Cardiac septum (tissue), 1 donor: ENCODE measurements at places on chromosomes 1 and 21. TPM values are rescaled to one million over a fixed set of nuclear protein-coding genes. Genes with fewer than 3 reads are reported as not detected.

The SPATC1L gene
- total RNA-seq: 7.3 TPM

The LRRC71 gene
- total RNA-seq: not detected

The PLA2G4A gene
- total RNA-seq: 1.3 TPM

The IL12RB2 gene
- 0.22 TPM for total RNA-seq

- peak; percentile 56 for DNase-seq
Observed at GRCh38 chr21:45386336-45386727, 18.6 kb upstream of the COL18A1 start.

GRCh38 chr1:86195281-86195680, 38.7 kb upstream of the COL24A1 start:
- no peak for DNase-seq

DNA sequence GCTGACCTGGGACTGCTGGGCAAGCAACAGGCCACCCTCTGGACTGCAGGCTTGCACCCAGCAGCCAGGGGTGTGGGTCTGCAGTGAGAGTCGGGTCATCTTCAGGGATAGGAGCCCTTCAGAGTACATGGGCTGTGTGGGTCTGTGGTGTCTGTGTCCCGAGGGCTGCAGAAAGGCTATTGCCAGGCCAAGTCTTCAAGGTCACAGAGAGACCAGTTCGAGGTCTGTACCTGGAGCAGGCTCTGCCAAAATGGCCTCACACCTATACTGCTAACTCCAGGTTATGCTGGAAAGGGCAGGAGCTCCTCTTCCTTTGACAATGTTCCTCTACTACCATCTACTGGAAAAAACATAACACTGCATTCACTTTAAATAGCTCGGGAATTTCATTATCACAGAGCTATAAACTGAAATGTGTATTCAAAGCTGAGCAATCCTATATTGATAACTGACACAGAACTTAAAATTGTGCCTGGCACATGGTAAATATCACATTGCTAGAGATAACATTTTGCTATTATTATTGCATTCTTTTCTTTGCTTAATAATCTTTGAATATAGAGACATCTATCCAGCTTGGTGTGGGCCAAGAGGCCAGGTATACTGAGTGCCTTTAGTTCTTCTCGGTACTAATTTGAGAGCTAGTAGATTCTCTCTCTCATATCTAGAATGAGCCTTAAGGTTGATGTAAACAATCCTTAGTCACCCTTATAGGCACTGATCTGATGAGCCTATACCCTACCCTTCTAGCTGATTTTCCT, 6.9 kb upstream of the DNAH14 start:
- no peak for DNase-seq

DNA sequence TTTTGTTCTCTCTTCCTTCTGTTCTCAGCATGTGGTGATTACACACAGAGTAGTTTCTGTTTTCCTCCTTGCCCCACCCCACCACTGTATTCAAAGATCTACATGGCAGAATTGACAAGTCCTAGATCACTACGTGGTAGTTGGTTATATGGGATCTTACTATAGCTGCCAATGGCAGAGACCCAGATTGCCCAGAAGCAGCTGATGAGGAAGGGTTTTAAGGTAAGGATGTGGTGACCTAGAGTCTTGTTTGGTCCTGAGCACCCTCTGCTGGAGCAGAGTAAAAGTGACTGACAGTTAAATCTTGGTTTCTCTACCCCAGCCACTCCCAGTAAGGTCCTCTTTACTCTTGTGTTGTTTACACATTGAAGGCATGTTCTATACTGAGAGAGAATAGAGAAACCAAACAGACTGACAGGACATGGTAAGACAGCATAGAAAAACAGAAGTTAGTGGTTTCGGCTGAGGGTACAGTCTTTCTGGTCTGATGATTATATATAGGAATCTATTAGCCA, 22.8 kb upstream of the STRIP1 start:
- no peak for DNase-seq

DNA sequence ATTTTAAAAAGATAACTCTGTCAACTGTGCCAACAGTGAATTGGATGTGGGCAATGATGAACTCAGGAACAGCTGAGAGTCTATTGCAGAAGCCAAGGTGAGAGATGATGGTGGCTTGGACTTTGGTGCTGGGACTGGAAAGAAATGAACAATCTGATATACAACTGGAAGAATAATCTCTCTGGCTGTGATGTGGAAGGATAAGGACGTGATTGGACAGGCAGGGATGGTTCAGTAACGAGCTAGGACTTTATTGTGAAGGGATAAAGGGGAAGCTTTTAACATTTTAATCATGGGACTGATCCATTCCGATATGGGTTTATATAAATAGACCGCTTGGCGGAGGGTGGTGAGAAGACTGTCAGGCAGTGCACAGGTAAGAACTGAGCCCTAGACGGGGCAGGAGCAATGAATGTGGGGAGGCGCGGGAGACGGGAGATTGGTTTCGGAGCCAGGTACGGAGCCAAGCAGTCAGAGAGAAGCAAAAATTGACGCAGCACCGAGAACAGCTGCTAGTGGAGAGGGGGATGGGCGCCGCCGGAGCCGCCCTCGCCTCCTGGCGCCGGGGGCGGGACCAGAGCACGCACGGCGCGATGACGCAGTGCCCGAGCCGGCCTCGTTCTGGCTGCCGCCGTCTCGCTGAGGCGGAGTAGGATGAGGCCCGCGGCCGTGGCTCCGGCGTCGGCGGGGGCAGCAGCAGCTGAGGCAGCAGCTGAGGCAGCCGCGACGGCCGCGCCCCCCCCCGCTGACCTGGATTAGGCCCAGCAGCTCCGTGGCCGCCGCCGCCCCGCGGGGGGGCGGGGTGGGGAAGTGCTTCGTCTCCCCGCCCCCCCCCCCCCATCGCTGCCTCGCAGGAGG, at the start of gene RNF11:
RNF11 (plus strand) TSS at position 601 of the 858 bp plus-strand sequence. CDS start 484 bp downstream, outside the sequence.
- DNase-seq: peak; percentile 97

DNA sequence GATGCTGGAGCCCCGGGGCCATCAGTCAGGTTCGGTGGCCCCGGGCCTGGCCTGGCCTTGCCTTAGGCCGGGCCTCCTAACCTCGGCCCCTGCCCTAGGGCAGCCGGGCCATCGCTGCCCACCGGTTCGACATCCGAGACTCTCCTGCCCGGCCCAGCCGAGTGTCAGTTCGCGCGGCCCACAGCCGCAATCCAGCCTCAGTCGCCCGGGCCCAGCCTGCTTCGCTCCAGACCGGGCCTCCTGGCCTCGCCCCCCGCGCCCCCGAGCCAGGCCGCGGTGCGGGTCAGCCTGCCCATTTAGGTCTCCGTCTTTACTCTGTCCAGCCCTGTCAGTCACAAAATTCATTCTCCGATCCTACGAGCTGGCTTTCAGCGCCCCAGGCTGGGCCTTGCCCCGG, 777 bp downstream of the LRRC41 start:
- DNase-seq: peak; percentile 76

DNA sequence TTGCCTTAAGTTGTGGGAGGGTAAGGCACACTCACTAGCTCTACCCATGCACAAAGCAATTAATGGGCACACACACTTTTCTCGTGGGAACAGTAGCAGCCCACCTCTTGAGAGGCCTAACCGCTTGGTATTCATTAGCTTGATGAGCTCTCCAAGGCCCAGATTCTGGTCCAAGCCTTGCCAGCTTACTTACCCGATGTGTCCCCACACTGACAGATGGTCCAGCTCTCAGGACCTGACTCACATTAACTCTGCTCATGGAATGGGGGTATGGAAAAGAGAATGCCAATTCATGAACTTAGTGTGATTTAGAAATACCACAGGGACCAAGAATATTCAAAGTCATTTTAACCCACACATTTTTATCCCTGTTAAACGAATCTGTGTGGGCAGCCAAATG, 106.8 kb upstream of the CACHD1 start:
- DNase-seq: no peak

DNA sequence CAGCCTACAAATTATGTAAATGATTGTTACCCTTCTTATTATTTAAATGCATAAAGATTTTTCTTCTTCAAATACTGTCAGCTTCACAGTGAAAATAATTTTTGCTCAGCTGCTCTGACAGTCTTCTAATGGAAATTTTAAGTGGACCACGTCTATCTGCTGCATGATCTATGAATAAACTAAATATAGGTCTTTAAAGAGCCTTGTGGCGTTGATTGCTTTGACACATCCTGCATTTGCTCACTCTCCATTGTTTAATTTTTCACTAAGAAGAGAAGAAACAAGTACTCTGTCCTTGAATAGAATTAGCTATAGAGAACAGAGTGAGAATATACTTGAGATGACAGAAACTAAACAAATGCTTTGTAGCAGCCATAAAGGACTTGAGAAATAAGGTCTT, 826.1 kb downstream of the MRPL39 start:
- no peak for DNase-seq

GRCh38 chr1:219381396-219381795, 207.7 kb downstream of the LYPLAL1 start:
- DNase-seq: no peak

DNA sequence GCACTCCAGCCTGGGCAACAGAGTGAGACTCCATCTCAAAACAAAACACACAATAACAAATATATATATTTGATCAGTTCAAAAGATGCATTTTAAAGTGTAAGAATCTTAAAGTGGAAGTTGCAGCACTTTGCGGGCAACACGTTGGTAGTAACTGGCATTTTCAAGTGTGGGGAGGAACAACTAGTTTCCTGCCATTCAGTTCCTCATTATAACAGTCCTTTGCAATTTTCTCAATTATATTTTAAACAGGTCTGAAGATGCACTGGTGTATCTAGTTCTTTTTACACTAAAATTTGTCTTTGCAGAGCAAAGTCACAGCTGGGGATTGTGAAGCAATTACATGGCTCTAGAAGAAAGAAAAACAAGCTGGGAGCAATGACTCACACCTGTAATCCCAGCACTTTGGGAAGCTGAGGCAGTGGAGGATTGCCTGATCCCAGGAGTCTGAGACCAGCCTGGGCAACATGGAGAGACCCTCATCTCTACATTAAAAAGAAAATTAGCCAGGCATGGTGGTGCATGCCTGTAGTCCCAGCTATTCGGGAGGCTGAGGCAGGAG, 25.3 kb downstream of the RRAGC start:
- no peak for DNase-seq

DNA sequence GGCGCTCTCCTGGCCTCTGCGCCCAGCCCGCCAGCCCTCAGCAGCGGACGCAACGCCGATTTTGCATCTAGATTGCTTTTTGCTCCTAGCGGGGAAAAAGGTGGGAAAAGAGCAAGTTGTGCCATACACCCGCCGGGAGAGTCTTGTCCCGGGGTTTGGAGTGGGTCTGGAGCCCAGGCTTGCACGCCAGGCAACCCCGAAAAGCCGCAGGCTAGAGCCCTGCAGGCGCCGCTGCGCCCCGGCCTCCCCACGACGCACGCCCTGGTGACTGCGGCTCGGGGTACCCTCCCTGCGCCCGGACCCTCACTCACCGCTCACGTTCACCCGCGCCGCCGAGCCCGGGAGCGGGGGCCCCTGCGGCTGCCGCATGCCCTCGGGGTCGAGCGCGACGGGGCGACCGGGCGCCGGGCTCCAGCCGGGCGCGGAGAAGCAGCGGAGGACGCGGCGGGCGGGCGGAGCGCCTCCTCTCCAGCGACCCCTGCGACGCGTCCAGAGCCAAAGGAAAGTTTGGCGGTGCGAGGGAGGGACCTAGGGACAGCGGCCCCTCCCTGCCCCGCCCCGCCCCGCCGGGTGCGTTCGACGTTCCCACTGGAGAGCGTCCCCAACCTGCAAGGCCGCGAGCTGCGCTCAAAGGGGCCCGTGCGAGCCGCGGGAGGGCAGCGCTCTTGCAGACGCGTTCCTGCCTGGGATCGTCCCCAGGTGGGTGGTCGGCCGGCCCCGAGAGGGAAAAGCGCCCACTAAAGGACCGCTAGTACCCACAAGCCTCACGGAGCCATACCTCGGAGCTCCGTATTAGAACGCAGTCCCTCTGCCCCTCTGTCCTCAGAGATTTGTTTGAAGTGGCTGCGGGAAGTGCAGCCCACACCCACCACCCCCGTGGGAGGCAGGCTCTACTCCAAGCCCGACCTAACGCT, at the start of gene LPAR3:
LPAR3 (minus strand) TSS at position 502 of the 914 bp plus-strand sequence. CDS start 27,086 bp downstream, outside the sequence.
- no peak for DNase-seq

DNA sequence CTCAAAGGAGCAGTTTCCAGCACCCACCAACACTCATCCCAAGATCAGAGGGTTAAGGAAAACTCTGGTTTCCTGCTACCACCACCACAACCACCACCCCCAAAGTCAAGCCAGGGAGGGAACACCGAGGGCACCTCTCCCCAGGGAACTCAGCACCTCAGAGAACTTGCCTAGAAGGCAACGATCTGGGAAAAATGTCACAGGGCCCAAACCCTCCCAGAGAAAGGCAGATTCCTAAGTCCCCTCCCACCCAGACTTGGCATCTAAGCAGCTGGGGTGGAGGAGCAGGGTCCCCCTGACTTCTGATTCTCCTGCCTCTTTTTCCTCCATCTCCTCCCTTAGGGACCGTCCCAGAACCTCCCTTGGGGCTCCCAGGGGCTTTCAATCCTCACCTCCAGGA, 10.6 kb downstream of the KANK4 start:
- DNase-seq: no peak

GRCh38 chr1:29202053-29202452, 20.4 kb upstream of the SRSF4 start:
- no peak for DNase-seq

DNA sequence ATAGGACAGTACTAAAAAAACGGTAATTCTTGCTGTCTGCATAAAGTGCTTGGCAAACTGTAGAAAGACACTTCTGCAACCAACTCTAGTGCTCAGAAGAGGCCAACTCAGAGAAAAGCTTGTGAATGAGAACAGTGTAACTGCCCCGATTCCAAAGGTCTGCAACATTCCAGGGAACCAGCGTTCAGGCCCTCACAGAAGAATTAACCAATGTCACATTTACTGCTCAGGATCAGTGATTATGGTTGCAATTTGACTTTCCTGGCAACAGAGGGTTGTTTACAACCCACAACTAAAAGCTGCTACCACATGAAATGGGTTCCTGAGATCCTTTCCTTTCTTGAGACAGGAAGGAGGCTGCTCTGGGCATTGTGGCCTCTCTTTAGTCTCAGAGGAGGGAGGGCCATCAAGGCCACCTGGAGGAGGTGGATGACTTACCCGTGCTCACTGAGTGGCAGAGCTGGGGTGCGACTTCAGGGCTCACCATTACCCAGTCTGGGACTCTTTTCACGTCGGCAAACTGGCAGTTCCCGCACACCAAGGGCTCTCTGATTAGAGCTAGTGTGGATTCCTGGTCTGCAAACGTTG, 15.3 kb downstream of the SRSF4 start:
- DNase-seq: no peak

DNA sequence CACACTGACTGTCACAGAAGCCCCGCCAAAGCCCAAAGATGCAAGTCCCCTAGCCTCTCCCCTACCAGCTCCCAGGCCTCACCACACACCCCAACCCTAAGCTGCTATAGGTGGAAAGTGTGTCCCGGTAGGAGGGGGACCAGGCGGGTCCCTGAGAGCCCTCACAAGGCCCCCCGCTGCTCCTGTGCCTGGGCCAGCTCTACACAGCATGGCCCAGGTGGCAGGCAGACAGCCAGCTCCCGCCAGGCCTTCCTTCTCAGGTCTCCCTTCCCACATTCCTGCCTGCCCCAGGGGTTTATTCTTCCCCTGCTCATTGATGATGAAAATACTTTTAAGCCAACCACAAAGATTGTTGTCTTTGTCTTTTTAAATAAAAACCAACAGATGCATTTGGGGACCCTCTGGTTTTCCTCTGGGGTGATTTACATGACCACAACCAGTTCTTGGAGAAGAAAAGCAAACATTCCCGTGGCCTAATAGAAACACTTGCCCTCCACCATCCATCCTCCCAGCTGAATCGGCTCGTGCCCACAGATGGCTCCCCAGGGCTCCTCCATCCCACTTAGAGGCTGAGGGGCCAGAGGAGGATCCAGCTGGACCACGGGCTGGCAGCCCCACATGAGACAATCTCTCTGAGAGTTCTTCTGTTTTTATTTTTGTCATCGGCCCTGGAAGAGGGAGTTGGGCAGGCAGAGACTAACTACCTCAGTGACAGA, 93.1 kb downstream of the DMRTB1 start:
- DNase-seq: peak; percentile 53

GRCh38 chr1:25030674-25031589, 100.9 kb upstream of the RUNX3 start:
- no peak for DNase-seq
